ENCODE measurements at places on chromosomes 3 and 15. TPM values are rescaled to one million over a fixed set of nuclear protein-coding genes. Genes with fewer than 3 reads are reported as not detected.

DNA sequence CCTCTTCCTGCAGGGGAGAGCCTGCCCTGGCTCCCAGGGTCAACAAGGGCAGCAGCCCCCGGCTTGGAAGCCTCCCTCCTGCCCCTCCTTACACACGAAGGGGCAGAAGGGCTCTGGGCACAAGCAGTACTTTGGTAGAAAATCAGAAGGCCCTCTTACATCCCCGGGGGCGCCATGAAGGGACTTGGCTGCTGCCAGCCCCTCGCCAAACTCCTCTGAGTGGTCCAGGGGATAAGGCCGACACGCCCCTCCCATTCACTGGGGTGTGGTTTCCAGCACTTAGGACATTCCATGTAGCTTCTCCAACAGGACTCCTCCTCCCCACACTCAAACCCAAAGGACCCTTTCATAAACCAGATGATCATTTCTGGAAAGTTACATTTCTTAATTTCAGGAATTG lies 1.2 kb upstream of the ST8SIA2 start:
- DNase-seq = no peak

- no peak for DNase-seq
Measured at GRCh38 chr15:67089217-67090193, 24.1 kb downstream of the SMAD3 start.

- no peak for DNase-seq
Measured at GRCh38 chr3:59771768-59772181, 722.0 kb upstream of the CFAP20DC start.

DNA sequence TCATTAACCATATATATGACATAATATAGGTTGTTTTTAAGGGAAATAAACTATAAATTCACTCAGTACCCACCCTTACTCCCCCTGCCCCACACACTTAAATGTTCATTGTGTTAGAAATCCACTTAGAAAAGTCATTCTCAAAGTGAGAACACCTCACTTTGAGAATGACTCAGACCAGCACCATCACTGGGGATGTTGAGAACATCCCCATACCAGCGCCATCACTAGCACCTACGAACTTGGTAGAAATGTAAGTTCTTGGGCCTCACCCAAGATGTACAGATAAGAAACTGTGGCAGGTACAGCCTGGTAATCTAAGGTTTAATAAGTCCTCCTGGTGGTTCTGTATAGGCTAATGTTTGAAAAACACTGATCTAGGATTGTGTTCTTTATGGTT lies 362.6 kb downstream of the LPP start:
- DNase-seq = no peak

GRCh38 chr3:173889596-173889995 lies 492.1 kb downstream of the NLGN1 start:
- DNase-seq = no peak

DNA sequence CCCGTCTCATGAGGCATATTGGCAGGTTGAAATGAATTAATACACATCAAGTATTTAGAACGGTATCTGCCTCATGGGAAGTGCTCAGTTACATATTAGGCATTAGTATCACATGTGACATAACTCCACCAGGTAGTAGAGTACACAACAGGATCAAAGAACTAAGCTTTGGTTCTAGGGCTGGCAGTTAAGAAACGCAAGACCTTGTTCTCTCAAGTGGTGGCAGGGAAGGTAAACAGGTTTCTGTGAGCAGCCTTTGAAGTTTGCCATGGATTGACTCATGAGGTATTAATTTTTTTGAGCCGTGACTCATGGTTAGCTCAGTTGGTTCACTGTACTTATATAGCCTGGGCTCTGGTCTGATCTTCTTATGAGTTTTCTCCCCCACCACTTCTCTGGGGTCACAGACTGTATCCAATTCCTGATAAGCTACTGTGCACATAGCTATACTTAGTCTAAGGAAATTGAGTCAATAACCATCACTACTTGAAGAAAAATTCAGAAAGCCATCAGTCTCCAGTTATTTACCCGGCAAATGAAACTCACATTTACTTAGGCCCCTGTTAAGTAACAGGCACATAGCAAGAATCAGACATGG lies 155.6 kb upstream of the STT3B start:
- no peak for DNase-seq

- no peak for DNase-seq
Measured at GRCh38 chr15:76098685-76099084, 38.9 kb downstream of the TMEM266 start.

- no peak for DNase-seq
Measured at GRCh38 chr3:138066972-138067371, 48.4 kb downstream of the DZIP1L start.

- no peak for DNase-seq
Measured at GRCh38 chr15:61382927-61383326, 153.8 kb upstream of the RORA start.

GRCh38 chr3:195916291-195916690 lies 7.9 kb upstream of the TNK2 start:
- DNase-seq = no peak

DNA sequence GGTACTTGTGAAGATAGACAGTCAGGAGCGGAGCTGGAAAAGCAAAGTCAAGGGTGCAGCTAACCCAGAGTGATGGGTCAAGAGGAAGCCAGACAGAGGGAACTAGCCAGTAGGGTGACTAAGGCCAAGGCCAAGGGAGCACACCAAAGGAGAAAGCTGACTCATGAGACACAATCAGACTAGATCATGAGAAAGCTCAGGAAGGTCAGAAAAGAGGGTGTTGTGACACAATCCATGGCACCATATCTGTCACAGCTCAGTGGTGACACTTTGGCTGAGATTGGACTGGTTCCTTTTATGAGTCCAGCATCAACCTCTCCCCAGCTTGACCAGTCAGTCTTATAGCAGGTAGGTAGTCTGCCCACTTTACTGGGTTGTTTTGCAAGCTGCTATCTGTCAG lies 22.2 kb downstream of the P2RY1 start:
- DNase-seq = no peak

DNA sequence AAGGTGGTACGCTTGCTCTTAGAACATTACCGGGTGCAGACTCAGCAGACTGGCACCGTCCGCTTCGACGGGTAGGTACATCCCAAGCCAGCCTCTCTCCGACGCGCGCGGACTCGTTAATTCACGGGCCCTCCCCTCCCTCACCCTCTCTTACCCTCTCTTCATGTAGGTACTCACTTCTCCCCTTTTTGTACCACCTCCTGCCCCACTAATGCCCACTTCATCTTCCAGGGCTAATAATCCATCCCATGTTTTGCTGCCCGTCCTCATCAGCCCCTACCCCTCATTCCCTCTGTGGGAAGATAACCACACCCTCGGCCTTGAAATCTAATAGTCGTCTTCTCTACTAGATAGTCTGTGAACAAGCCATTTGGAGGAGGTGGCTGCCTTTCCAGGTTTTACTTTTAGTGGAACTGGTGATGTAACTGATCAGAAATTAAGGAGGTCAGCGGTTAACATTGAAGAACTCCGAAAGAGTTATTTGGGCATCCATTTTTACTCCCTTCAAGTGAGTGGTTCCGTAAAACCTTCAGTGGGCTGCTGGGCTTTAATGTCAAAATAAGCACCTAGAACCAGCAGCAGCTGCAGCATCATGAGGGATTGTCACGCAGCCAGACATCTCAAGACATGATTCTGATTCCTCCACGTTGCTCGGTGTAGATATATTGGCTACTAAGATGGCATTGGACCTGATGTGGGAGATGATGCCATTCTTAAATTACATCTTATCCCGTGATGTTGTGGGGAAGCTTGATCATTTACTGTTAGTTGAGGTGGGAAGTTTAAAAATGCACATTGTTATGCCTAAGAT lies 1.3 kb downstream of the FEM1B start:
- no peak for DNase-seq

GRCh38 chr15:91072161-91072560 lies 27.9 kb upstream of the SV2B start:
- DNase-seq = no peak

DNA sequence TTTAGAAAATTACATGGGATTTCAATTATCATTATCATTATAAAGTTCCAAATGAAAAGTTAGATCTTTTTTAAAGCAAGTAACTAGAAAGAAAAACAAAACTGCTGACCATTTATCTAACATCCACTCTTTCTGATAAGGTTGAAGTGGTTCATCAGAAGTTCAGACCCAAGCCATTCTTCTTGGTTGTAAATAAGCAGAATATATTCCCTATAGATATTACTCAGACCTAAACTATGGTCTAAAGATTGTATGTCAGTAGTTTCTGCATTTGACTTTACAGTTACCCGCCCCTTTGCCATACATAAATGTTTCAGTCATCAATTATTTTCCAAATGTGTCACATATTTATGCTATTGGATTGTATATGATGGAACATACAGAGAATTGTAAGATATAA lies 136.7 kb downstream of the PLOD2 start:
- DNase-seq = no peak

- DNase-seq = no peak
Measured at GRCh38 chr3:25465266-25465860, 37.3 kb downstream of the RARB start.

The OIP5 gene
- 0.80 TPM for total RNA-seq

The EOMES gene
- total RNA-seq = not detected

The CLK3 gene
- 99.2 TPM for total RNA-seq

The GRAMD1C gene
- 49.8 TPM for total RNA-seq

The GCNT3 gene
- 5.2 TPM for total RNA-seq

The SNRK gene
- 84.9 TPM for total RNA-seq

The ADGRG7 gene
- not detected for total RNA-seq

The ISG20 gene
- 18.6 TPM for total RNA-seq
